ENCODE measurements at places on chromosomes 2 and 18.

DNA sequence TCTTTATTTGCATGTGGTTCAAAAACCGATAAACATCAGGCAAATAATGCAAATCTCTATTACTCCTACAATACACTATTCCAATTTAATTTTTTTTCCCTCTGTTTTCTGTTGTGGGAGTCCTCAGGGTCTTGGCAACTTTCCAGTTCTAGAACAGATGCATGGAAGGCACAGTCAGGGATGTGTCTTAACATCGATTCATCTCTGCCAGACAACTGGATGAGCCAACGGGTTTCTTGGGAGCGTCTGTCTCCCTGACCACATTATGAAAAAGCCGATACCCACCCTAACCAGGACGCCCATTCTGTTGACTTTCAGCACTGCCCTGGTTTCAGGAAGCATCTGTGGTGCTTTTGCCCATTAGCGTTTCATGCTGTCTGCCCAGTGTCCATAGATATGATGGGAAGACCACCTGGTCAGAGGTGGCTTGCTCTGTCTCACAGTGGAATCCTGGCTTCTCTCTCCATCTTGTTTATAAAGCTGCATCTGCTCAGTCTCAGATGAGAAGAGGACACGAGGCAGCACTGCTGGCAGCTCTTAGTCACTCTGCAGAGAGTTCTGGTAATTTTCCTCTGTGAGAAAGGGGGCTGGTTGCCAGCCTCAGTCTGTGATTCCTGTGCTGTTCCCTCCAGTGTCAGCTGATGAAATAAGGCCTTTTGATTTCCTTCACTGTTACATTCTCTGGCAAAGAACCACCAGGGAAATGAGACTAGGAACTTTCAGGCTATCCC, 57.9 kb upstream of the KCNE4 start:
- no peak for DNase-seq

DNA sequence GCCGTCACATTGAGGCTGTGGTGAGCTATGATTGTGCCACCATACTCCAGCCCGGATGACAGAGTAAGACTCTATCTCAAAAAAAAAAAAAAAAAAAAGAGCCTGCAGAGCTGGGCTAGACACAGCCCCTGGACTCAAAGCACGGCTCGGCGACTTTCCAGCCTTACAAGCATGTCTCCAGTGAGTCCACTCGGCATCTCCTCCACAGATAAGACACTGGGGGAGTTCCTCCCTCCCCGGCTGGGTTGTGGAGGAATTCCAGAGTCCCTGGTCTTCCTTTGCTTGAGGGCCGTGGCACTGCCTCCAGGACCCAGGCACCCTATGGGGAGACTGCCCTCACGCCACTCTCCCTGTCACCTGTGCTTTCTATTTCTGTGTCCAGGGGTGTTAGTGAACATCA, 30.9 kb upstream of the RPL31 start:
- no peak for DNase-seq

DNA sequence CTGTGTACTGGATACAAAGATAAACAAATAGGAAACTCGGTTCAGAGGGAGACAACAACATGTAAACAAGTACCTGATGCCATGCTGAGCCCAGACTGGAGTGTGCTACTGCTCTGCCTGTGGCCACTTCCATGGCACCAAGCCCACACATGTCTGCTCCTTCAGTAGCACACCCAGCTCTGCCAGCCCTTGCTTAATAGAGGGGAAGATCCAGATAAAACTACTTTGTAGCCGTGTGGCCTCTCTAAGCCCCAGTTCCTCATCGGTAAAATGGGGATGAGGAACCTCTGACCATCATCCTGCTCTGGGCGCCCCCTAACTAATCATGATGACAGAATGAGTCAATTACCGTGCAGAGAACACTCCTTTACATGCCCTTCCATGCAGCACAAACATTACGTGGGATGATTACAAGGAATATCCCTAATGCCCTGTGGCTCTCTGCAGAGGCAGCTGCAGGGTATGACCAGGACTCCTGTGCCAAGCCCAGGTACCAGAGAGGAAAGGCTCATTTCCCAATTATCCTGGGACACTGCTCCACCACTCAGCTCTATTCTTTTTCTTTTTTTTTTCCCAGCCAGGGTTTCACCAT, 34.9 kb downstream of the DNMT3A start:
- no peak for DNase-seq

DNA sequence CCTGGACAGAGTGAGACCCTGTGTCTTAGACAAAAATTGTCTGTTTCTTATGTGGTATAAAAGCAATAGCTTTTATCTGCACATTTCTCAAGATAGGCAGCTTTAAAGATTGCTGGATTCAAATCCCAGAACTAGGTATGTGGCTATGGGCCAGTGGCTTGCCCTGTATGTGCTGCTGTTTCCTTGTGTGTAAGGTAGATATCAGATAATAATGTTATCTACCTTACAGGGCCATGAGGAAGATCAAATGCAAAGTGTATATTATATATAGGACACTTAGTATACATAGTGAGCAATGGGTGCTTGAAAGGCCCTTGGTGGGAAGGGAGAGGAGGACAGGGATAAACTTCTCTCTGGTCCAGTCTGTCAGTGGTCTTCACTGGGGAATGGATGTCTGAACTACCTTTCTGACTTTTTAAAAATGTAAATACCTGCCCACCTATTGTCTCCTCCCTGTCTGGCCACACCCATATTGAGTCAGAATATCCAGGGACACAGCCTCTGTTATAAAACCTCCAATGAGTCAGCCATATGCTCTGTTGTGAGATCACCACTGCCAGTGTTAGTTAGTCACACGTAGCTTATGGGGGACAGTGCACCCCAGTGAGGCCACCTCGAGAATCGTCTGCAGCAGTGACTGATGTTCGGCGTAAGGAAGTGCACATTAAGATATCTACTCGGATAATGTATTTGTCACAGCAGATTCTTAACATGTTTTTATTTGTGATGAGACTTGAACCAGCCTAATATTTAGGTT, 383.4 kb downstream of the PTPRM start:
- DNase-seq: no peak

DNA sequence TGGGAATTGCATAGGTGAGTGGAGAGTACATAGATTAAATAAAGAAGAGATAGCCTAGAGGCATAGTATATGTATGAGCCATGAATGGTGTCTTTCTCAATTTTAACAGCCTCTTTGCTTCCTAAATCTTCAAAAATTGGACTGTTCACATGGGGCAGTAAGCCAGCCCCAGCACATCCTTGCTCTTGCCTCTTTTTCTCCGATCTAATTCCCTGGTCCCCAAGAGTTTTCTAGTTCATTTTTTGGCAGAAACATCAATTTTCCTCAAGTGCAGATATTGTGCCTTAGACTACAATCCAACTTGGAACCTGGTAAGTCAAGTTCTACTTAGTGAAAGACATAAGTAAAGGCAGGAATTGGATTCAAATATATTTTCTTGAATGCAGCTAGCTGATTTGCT, 49.8 kb upstream of the ITGB6 start:
- DNase-seq: no peak

- DNase-seq: no peak
Measured at GRCh38 chr2:187360286-187360685, 87.8 kb downstream of the CALCRL start.

DNA sequence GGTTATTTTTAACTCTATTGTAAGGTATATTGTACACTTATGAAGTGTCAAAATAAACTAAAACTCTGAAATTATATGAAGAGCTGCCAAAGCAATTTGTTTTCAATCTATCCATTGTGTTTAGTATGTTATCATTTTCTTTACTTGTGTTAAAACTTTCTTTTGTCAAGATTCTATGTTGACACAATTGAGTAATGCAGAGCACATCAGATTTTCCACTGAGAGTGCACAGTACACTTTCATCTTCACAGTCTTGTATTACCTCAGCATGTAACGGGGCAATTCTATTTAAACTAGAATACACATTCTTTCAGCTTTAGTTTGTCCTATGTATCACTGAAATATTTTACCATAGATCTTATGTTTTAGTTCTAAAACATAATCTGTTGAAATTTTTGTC, 304.4 kb upstream of the ZC3H15 start:
- no peak for DNase-seq

- no peak for DNase-seq
Measured at GRCh38 chr2:232483311-232483922, 4.2 kb downstream of the ECEL1 start.

DNA sequence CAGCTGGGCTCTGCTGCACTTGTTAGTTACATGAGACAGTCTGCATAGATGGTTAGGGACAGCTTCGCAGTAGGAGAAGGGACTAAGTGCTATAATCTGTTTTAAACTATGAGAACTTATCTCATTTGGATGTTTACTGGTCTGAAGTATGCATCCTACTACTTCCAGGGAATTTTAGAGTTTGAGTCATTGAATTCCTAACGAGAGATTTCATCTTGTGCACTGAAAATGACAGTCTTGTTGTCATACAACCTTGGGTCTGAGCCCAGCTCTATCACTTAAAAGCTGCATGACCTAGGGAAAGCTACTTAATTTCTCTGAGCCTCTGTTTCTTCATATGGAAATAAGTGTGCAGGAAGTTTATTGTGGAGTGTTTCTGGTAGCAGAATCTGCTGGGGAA, 78.4 kb downstream of the TRIM43 start:
- DNase-seq: no peak

- DNase-seq: no peak
Measured at GRCh38 chr2:54308186-54308585, 52.2 kb upstream of the TSPYL6 start.

- DNase-seq: no peak
Measured at GRCh38 chr2:241833101-241833663, 24.2 kb downstream of the NEU4 start.

GRCh38 chr2:220315098-220315823, 687.8 kb downstream of the SLC4A3 start:
- DNase-seq: no peak

GRCh38 chr2:105865222-105865913, 120.7 kb downstream of the NCK2 start:
- DNase-seq: no peak

DNA sequence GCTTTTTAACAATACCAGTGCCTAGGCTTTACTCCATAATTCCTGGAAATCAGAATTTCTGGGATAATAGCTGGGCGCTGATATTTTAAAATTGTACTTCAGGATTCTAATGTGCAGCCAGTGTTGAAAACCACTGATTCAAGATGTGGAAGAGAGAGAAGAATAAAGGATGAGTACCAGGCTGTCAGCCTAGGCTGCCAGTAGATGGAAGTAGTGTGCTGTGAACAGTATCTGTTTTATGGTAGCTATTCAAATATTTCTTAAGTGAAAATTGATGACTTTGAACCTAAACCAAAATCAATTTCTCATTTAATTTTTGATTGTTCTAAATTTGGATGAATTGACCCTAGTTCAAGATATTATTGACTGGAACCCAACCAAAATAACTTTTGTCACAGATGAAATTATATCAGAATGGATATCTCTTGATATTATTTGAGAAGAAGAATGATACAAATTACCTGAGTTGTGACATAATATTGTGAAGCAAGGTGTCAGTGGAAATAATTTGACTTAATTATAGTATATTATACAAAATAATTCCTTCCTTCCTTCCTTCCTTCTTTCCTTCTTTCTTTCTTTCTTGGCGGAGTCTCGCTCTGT, 88.0 kb downstream of the COMMD1 start:
- no peak for DNase-seq

- DNase-seq: no peak
Measured at GRCh38 chr18:65704046-65704445, 46.8 kb upstream of the CDH7 start.

GRCh38 chr2:58204195-58204959, 36.7 kb downstream of the FANCL start:
- DNase-seq: no peak

Measured in stimulated activated CD4-positive, alpha-beta T cell treated with anti-CD3 and anti-CD28 coated beads, Interleukin-4, amount 100 ng/mL, for 1 hour (primary cell).